ENCODE measurements at places on chromosomes 11 and 22.

GRCh38 chr11:56010716-56011115 is 16.3 kb upstream of the OR5F1 start:
- no peak for DNase-seq

DNA sequence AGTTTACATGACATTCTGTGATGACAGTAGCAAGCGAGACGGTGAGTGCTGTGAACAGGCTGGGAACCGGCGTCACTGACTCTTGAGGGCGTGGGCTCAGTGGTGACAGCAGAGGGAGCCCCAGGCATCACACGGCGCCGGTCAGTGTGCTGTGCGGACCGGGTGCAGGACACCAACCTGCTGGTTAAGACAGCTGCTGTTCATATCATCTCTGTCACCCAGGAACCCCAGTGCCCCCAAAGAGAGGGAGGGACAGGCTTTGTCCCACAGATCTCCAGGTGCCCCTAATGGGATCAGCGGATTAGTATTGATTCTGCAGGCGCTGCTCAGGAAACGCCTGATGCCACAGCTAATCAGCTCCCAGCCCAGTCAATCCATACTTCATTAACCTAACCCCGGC is 18.4 kb downstream of the B3GAT1 start:
- DNase-seq = peak; percentile 64

GRCh38 chr22:50176850-50177536 is 6.5 kb downstream of the PANX2 start:
- no peak for DNase-seq

DNA sequence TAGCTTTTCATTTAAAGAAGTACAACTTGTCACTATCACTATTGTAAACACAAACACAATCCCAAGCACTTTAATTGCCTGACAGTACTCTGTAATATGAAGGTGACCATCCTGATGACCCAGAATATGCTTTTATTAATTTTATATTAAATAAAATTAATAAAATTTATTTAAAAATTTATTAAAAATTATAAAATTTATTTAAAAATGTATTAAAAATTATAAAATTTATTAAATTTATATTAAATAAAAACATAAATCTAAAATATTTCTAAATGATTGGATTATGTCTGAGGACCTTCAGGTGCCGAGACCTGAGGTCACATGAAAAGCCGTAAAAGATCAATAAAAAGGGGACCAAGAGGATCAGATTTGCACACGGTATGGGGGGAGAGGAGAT is 229.8 kb upstream of the KIRREL3 start:
- DNase-seq = no peak

DNA sequence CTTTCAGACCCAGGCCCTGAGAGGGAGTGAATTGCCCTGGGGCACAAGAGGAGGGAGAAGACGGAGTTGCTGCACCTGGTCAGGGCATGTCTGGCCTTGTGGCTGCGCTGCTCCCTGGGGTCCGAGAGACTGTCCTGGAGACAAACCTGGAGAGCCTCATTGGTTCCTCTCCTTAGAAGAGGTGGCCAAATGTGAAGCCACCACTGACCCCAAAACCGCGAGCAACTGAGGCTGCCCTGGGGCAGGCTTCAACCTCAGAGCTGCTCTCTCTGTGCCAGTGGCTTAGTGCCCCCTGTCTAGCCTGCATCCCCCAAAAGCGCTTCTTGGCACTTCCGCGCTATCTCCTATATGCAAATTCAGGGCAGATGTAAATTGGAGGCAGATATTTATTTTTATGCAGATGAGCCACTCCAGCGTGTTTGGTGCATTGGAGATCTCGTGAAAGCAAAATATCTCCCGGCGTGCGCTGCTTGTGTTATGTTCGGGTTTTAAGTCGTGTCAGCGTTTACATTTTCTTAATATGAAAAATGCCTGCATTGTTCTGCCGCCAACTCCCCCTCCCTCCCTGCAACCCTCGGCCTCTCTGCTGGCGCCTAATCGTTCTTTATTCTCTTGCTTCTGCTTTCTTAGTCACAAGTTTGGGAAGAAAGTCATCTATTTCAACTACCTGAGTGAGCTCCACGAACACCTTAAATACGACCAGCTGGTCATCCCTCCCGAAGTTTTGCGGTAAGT is 69.5 kb downstream of the ARHGAP8 start:
- no peak for DNase-seq

DNA sequence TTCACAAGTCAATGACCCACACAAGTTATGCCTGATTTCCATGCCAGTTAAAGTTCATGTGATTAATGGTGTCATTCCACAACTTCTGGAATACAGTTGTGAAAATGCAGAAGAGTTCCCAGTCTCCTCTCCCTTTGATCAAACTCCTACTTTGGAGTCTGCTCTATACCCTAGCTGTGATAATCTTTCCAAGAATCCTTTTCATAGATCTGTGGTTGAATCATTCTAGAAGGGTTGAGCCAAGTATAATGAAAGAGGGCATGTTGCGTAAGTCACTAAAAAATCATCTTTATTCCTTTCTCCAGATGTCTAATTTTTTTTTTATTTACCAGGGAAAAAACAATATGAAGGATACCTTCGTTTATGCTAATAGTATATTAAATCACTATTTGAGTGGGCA is 89.7 kb upstream of the CARD18 start:
- no peak for DNase-seq

- no peak for DNase-seq
These were observed 580.6 kb upstream of the ANO5 start for GRCh38 chr11:21612326-21612725.

DNA sequence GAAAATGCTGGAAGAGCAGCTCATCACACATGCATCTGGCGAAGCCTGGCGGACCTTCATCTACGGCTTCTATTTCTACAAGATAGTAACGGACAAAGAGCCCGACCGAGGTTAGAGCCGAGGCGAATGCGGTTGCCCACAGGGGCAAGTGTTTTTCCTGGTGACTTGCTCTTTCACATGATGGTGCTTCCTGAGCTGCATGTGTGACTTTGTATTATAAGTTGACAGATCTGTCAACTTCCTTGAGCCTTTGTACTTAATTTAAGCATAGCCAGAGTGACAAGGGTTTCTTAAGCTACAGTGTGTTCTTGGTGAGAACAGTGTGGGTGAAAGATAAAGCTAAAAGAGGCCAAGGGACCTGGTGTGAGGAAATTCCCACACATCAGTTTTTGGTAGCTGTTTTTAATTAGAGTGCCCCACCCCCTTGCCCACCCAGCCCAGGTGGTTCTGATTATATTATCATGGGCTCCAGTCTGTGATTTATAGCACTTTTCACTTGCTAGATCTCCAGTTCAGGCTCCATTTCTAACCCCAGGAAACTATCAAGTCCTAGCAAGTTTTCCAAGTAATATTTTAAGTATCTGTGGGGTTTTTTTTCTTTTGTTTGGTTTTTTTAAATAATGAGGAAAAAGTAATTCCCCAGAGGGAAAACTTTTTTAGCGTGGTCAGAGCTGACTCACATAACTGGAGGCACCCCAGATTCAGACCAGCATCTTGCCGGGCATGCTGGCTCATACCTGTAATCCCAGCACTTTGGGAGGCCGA is 68.0 kb upstream of the YWHAH start:
- DNase-seq = no peak

- no peak for DNase-seq
These were observed 107.4 kb downstream of the MORC2 start for GRCh38 chr22:30861131-30861530.

DNA sequence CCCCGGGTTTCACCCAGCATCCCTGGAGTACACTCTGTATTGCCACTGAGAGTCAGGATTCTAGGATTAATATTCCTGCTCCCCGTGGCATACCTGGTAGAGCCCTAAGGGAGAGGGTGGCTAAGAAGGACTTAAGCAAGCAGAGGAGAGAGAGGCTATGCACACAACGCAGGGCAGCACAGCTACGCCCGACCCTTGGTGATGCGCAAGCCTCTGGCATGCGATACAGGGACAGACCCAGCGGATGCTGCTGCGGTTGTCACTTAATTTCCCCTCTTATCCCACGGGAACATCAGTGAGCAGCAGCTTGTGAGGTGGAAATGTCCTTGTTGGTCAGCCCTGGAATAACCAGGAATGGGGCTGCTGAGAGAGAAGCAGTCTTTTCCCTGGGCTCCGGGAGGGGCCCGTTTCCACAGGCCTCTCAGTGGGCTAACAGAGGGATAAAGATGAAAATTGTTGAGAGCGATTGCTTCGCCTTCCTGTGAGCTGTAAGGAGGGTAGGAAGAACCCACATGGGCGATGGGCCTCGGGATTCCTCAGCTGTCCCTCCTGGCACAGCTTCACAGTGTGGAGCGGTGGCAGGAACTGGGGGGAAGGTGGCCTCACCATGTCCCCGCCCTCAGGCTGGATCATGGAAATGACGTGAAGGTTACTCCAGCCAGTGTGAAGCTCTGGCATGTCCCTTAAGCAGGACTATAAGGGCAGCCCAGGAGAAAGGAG is 48.4 kb upstream of the RAB1B start:
- DNase-seq = no peak

DNA sequence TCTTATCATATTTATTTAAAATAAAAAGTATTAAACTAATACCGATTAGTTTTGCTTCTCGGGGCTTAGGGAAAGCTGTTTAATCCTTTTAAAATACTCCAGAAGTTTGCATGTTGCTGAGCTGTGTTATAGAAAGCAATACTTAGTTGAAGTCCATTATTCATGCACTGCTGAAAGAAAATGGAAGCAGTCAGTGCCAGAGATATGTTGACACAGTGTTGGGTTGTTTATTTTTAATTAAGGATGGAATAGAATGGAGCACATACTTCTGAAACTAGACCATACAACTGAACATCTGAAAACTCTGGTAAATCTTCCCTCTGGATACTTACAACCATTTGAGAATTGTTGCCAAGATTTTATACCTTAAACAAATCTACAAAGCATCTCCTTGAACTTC is 282.7 kb upstream of the CCDC179 start:
- no peak for DNase-seq

DNA sequence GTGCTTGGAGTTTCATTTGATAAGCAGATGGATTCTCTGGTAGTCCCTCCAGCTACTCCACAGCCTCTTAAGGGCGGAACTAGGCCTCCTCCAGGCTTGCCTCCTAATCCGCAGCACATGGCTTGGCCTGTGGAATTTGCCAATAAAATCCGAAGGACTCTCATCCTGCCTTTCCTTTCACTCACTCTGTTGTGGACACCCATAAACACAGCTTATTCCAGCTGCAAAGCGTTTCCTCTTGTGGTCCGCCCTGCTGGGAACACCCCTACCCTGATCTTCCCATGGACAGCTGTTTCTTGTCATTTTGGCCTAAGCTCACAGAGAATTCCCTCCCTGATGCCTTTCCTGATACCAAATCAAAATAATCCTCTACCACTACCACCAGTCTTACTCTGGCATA is 546.2 kb downstream of the NTM start:
- no peak for DNase-seq

DNA sequence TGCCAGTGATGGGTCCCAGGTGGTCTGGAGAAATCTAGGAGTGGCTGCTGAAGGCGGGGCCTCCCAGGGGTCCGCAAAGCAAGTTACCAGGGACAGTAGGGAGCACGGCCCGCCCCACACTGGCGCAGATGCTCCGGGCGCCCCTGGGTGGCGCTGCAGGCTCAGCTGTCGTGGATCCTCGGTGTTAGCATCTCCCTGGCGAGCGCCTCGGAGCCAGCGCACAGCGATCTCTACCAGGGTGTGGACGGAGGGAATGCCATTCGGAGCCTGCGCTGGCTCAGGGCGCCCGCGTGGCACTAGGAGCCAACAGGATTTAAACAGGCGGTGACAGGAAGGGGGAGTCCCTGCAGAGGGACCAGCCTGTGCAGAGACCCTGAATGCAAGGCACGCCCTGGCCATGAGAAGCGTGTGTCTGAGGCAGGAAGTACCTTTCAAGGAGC is 20.2 kb downstream of the FADS3 start:
- peak; percentile 91 for DNase-seq

GRCh38 chr11:78140392-78141077 is 1.1 kb upstream of the ALG8 start:
- no peak for DNase-seq

DNA sequence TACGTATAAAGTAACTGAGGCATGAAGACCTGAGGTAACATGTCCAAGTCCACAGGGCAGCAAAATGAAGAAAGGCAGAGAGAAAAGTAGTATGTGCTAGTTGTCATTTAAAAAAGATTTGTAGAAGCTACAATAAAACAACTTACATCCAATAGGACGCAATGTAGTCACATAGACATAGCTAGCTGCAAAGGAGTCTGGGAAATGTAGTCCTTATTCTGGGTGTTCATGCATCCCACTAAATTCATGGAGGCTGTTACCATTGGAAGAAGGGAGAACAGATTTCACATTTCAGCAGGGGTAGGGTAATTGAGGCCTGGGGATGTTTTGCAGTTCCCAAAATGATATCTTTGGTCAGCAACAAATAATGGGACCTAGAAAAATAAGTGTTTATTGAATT is 571.4 kb downstream of the MIAT start:
- no peak for DNase-seq

DNA sequence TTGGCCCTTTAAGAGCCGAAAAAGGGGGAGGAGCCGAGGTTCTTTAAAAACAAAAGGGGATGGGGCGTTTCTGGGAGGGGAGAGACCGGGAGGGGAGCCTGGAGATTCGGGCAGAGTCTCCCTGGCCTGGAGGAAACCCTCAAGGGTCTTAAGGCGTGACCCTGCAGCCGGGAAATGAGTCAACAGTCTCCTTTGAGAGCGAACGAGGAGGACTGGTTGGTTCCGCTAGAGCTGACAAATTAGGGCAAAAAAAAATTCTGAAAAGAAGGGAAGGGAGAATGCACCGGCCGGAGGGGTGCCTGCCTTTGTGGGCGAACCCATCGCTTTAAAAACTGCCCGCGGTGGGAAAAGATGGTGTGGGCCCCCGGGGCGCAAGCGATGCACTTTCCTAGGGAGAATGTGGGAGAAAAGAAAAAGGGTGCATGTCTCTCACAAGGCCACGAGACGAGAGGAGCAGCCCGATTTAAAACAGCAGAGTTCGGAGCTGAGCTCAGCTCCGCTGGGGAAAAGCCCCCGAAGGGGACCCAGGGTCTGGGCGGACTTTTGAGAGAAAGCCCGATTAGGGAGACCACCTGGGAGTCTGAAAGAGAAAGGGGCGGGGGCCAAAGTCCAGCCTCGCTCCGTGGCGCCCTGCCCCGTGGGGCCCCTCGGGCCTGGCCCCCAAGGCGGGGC is 874 bp downstream of the ZFTA start:
- no peak for DNase-seq

GRCh38 chr11:17063171-17064002 is 14.1 kb downstream of the RPS13 start:
- DNase-seq = peak; percentile 72

GRCh38 chr11:2251138-2251537 is 19.2 kb downstream of the ASCL2 start:
- no peak for DNase-seq

All from Right ventricle myocardium inferior (tissue), 1 donor.